Activated T-cell treated with anti-CD3 and anti-CD28 coated beads, Interleukin-2, amount 50 U/mL, for 72 hours (primary cell): ENCODE measurements at places on chromosomes 11 and 22.

GRCh38 chr11:134679592-134679991 is 267.6 kb upstream of the B3GAT1 start:
- DNase-seq: no peak

DNA sequence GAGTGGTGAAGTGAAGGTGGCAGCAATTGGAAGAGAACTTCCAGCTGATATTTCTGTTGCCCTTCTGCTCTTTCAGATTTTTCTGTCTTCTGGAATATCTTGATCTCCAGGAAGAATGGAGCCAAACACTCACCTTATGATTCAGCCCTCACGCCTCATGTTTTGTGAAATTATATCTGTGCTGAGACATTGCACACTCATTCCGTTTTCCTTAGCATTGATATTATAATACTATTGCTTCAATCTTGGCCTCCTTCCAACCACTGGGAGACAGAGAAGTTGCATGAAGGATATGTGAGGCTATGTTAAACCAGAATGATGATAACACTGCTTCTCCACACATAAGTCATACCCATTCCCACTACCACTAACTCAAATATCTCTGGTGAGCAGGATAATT is 177.9 kb downstream of the ETS1 start:
- DNase-seq: no peak

- no peak for DNase-seq
Measured at GRCh38 chr11:132258875-132259274, 888.5 kb downstream of the NTM start.

DNA sequence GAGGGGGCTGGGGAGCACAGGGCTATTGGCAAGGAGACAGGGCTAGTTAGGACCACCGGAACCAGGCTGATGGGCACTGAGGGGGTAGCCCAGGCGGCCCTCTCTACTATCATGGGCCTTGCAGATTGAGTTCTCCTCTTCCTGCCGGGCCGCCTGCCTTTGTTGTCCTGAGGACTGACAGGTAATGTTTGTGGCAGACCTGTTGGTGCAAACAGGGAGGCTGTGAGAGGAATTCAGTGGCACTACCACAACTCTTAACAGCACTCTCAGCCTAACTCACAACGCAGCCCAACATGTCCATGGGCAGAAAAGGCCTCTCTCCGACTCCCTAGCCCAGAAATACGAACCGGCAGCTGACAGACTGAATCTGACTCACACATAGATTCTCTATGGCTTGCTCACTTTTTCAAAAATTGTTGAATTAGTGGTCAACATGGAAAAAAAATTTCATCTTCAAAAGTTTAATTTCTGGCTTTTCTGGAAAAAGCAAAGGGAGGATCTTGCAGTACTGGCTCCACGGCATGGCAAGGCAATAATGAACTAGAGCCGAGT is 11.4 kb downstream of the KCNJ5 start:
- DNase-seq: no peak

DNA sequence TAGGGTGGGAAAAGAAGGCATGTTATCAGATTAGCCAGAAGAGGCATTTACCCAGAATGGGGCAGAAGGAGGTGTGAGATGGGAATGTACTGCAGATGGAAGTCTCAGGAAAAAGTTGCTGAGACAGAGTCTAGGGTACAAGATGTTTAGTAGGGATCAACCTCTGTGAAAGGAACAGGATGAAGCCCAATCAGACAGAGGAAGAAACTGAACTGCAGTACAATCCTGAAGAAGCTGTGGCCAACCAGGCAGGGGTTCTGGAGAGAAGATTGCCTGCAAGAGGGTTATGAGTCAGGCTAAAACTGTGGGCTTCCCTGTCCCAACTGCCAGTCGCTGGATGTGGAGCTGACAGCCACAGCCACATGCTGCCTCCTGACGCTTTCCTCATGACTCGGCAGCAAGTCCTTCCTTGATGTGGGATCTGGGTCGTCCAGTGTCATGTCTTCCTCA is 64.0 kb downstream of the CWC15 start:
- no peak for DNase-seq

DNA sequence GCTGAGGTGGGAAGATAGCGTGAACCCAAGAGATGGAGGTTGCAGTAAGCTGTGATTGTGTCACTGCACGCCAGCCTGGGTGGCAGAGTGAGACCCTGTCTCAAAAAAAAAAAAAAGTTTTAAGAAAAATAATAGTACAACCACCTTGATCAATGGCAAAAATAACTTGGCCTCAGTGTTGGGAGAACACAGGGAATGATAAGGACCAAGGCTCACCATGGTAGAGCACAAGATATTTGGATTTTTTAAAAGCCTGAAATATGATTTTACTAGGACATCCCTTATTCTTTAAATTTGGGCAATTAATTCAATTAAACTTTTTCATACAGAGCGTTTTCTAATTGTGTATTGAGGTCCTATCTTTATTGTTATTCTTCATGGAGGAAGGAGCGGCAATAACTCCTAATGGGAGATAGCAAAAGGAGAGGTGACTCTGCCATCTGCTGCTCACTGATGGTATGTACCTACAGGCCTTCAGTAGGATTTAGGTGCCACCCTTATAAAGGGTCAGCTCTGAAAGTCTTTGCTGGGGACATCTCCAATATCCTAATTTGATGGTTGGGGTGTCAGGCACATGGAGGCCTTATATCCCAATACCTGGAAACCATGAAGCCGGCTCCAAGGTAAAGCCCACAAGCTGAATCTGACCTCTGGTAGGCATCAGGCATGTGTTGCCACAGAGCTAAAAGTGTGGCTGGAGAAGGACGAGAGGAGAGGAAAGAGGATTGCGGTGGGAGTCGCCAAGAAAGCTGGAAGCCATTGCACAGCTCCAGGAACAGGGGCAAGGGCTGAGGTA is 21.9 kb upstream of the POLD3 start:
- DNase-seq: peak; percentile 46

DNA sequence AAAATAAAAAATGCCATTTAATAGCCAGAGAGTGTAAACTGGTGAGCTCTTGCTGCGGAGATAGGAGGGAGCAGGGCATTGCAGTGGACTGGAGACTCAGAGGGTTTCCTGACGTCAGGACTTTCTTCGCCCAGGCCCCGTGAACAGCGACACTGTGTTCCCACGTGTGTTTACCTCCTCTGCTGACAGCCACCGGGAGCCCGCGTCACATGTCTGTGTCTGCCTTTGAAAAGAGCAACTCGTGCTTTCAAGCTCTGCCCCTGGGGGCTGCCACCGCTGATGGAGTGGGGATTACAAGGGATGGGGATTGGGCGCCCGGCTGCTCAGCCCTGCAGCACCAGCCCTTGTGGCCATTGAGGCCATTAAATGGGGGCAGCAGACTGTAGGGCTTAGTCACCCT is 3.3 kb downstream of the TANGO2 start:
- no peak for DNase-seq

GRCh38 chr11:110311783-110312579 is 15.6 kb upstream of the RDX start:
- peak; percentile 15 for DNase-seq

- no peak for DNase-seq
Measured at GRCh38 chr11:108803776-108804175, 138.9 kb downstream of the DDX10 start.

GRCh38 chr11:10405865-10406592 is 49.0 kb upstream of the AMPD3 start:
- peak; percentile 49 for DNase-seq

DNA sequence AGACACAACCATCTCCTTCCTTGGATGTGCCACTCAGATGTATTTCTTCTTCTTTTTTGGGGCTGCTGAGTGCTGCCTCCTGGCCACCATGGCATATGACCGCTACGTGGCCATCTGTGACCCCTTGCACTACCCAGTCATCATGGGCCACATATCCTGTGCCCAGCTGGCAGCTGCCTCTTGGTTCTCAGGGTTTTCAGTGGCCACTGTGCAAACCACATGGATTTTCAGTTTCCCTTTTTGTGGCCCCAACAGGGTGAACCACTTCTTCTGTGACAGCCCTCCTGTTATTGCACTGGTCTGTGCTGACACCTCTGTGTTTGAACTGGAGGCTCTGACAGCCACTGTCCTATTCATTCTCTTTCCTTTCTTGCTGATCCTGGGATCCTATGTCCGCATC is 489 bp downstream of the OR10A4 start:
- no peak for DNase-seq
